ENCODE measurements at places on chromosomes 16 and 17.

GRCh38 chr16:54164789-54165173, 121.8 kb downstream of the IRX3 start:
- no peak for DNase-seq

- no peak for DNase-seq
Measured at GRCh38 chr17:7111784-7112509, 2.7 kb downstream of the ASGR2 start.

DNA sequence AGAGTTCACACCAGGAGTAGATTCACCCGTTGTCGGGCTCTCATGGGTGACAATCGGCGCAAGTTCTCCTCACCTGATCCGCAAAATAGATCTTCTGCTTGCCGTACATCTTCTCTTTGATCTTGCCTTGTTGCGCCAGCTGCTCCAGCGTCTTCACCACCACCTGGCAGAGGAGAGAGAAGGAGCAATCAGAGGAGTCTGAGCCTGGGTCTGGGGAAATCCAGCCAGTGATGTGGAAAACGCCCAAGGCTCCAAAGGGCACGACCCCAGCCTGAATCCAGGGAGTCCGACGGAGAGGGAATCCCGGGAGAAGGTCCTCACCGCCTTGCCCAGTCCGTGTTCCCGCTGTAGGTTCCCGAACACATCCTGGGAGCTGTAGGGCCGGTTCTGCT, 393 bp downstream of the PSMC3IP start:
- no peak for DNase-seq

- no peak for DNase-seq
Measured at GRCh38 chr16:86457501-86458148, 52.7 kb upstream of the FOXF1 start.

GRCh38 chr16:83100679-83101078, 473.9 kb downstream of the CDH13 start:
- no peak for DNase-seq

GRCh38 chr17:72145962-72146361, 25.1 kb downstream of the SOX9 start:
- no peak for DNase-seq

Measured in 8988T (cell line).